ENCODE measurements at places on chromosomes 13 and 19. TPM values are rescaled to one million over a fixed set of nuclear protein-coding genes. Genes with fewer than 3 reads are reported as not detected.
A peak's percentile ranks its signal among the peaks of the same experiment; 100 is the strongest.

Gene ZNF534
- not detected for total RNA-seq

Gene DDX39A
- total RNA-seq, result 449 TPM

Gene IGSF23
- total RNA-seq, result not detected

Gene TNFAIP8L1
- total RNA-seq, result 8.3 TPM

Gene MYH14
- total RNA-seq, result not detected

Gene ZNF570
- 7.1 TPM for total RNA-seq

Gene FGF22
- not detected for total RNA-seq

- H3K4me1 ChIP-seq, result no peaks in the 10 kb centered on the region
- H3K27me3 ChIP-seq, result peaks cover 37% of the 10 kb centered on the region
- no peak overlapping the region for H3K4me3 ChIP-seq
- DNase-seq, result no peak
- H3K27ac ChIP-seq, result no peak overlapping the region
Observed at GRCh38 chr13:24032252-24032651, 128.3 kb upstream of the SPATA13 start.

- H3K4me1 ChIP-seq, result peaks cover 15% of the 10 kb centered on the region
- peaks cover 11% of the 10 kb centered on the region for H3K36me3 ChIP-seq
- no peak overlapping the region for H3K27ac ChIP-seq
- no peak overlapping the region for H3K4me3 ChIP-seq
- no peak for DNase-seq
Observed at GRCh38 chr19:17841810-17842662, 5.7 kb downstream of the JAK3 start.

DNA sequence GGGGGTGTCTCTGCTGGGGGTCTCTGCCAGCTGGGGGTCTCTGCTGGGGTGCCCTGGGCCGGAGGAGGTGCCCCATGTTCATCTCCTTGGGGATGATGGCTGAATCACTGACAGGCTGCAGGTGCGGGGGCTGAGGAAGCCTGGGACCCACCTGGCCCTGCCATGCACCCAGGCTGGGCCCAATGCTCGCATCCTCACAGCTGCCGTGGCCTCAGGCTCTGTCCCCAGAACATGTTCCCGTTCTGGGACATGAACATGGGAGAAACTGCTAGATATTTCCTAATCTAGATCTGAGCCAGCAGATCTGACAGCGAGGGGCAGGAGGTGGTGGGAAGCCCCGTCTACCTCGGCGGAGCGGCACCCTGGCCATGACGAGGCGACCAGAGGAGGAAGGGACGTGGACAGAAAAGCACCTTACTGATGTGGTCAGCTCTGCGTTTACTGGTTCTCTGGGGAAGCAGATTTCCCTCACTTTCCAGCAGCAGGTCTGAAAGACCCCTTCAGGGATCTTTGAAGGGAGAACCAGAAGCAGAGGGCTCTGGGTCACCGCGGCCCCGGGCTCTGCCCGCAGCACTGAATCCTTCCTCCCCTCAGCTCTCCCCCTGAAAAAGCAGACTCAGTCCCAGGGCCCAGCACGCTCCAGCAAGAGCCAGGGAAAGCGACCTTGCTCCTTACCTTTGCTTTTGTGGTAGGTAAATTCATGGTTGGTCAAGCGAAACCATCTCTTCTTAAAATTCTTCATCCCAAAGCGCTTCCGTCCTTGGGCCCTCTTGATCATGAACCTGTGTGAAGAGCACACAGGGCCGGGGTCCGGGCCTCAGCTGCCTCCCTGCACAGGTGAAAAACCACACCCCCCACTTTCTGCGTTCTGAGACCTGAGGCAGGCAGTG, 26.5 kb upstream of the C13orf46 start:
- no peak overlapping the region for H3K27ac ChIP-seq
- no peak overlapping the region for H3K4me3 ChIP-seq
- H3K36me3 ChIP-seq, result no peaks in the 10 kb centered on the region
- H3K27me3 ChIP-seq, result no peaks in the 10 kb centered on the region
- H3K4me1 ChIP-seq, result peaks cover 12% of the 10 kb centered on the region

GRCh38 chr19:55390461-55390880, 4.7 kb downstream of the RPL28 start:
- H3K4me1 ChIP-seq, result peaks cover 35% of the 10 kb centered on the region
- no peak for DNase-seq
- peak overlapping the region; percentile 15 for H3K4me3 ChIP-seq
- no peak overlapping the region for H3K27ac ChIP-seq
- H3K27me3 ChIP-seq, result no peaks in the 10 kb centered on the region
- H3K36me3 ChIP-seq, result peaks cover 11% of the 10 kb centered on the region

- no peak overlapping the region for H3K4me3 ChIP-seq
- no peaks in the 10 kb centered on the region for H3K4me1 ChIP-seq
- DNase-seq, result no peak
- no peak overlapping the region for H3K27ac ChIP-seq
- no peaks in the 10 kb centered on the region for H3K36me3 ChIP-seq
Observed at GRCh38 chr13:50581586-50582196, 261.8 kb downstream of the DLEU7 start.

GRCh38 chr19:33207903-33208302, 13.8 kb downstream of the LRP3 start:
- no peaks in the 10 kb centered on the region for H3K36me3 ChIP-seq
- H3K27ac ChIP-seq, result no peak overlapping the region
- no peaks in the 10 kb centered on the region for H3K27me3 ChIP-seq

GRCh38 chr13:101305981-101306411, 110.3 kb downstream of the NALCN start:
- no peaks in the 10 kb centered on the region for H3K36me3 ChIP-seq
- no peak for DNase-seq
- no peaks in the 10 kb centered on the region for H3K27me3 ChIP-seq
- H3K4me3 ChIP-seq, result no peak overlapping the region

GRCh38 chr19:51541458-51542357, 10.2 kb upstream of the SIGLEC6 start:
- no peaks in the 10 kb centered on the region for H3K36me3 ChIP-seq
- peaks cover 34% of the 10 kb centered on the region for H3K27me3 ChIP-seq
- DNase-seq, result no peak

- H3K36me3 ChIP-seq, result peaks cover 11% of the 10 kb centered on the region
- DNase-seq, result no peak
Observed at GRCh38 chr19:46546194-46546896, 50.7 kb upstream of the PNMA8B start.

All from natural killer cell treated with Interleukin-12 subunit alpha and Interleukin-12 subunit beta and Interleukin-15 and Interleukin-18, amount 100 ng/mL, for 72 hours (primary cell).